ENCODE measurements at places on chromosomes 5 and 9.
A peak's percentile ranks its signal among the peaks of the same experiment; 100 is the strongest.

- no peak for DNase-seq
Measured at GRCh38 chr9:96667363-96667728, 12.2 kb upstream of the PRXL2C start.

DNA sequence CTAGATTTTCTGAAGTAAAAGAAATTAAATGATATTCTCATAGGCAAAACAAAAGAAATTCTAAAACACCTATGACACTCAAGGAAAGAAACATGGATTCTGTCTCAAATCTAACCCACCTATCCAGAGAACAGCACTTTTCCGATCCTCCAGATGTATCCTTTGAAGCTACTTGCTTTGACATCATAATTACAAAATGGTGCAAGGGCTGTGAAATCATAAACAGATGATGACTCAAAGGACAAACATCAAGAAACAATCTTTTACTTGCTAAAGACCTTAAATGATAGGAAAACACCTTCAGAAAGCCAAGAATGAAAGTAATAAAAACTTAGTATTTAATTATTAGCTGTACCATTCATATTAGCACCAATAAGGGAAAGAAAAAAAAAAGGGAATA, 202.6 kb downstream of the DENND1A start:
- DNase-seq = no peak

- no peak for DNase-seq
Measured at GRCh38 chr9:130327781-130328348, 62.3 kb downstream of the HMCN2 start.

GRCh38 chr9:136488247-136489214, 5.7 kb upstream of the SEC16A start:
- DNase-seq = peak; percentile 42

- no peak for DNase-seq
Measured at GRCh38 chr9:72983512-72984225, 30.8 kb upstream of the ALDH1A1 start.

- no peak for DNase-seq
Measured at GRCh38 chr9:129656795-129657390, 8.6 kb upstream of the PRRX2 start.

- no peak for DNase-seq
Measured at GRCh38 chr5:92674321-92674720, 906.7 kb downstream of the NR2F1-AS1 start.

- no peak for DNase-seq
Measured at GRCh38 chr5:95734187-95734586, 3.1 kb downstream of the RHOBTB3 start.

- no peak for DNase-seq
Measured at GRCh38 chr9:108270561-108270960, 585.2 kb downstream of the ACTL7B start.

GRCh38 chr5:67542479-67542878, 345.9 kb upstream of the CD180 start:
- no peak for DNase-seq

- no peak for DNase-seq
Measured at GRCh38 chr5:15719784-15720183, 219.8 kb downstream of the FBXL7 start.

DNA sequence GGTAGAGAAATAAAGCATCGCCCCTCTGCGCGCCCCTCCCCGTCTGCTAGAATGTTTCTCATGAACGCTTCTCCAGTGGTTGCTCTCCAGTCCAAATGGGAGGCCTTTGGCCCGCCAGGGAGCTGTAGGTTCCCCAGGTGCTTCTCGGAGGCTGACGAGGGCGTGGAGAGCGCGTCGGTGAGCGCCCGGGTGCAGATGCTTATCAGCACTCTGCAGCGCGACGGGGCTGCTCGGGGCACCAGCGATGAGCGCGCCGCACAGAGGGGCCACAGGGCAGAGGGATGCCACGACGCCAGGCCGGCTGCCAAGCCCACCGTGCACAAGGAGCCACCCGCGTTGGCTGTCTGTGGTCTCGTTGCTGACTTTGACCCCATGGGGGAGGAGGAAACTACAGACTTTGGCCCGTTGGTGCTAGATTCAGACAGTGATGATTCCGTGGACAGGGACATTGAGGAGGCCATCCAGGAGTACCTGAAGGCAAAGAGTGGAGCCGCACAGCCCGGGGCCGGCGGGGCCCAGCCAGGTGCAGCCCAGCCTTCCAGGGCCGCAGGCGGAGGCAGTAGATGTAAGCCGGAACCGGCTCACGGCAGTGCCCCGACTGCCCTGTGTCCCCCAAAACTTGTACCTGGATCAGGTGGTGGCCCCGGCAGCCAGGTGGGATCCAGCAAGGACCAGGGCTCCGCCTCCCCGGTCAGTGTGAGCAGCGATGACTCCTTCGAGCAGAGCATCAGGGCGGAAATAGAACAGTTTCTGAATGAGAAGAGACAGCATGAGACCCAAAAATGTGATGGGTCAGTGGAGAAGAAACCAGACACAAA, 5.1 kb downstream of the PPP1R26 start:
- no peak for DNase-seq

DNA sequence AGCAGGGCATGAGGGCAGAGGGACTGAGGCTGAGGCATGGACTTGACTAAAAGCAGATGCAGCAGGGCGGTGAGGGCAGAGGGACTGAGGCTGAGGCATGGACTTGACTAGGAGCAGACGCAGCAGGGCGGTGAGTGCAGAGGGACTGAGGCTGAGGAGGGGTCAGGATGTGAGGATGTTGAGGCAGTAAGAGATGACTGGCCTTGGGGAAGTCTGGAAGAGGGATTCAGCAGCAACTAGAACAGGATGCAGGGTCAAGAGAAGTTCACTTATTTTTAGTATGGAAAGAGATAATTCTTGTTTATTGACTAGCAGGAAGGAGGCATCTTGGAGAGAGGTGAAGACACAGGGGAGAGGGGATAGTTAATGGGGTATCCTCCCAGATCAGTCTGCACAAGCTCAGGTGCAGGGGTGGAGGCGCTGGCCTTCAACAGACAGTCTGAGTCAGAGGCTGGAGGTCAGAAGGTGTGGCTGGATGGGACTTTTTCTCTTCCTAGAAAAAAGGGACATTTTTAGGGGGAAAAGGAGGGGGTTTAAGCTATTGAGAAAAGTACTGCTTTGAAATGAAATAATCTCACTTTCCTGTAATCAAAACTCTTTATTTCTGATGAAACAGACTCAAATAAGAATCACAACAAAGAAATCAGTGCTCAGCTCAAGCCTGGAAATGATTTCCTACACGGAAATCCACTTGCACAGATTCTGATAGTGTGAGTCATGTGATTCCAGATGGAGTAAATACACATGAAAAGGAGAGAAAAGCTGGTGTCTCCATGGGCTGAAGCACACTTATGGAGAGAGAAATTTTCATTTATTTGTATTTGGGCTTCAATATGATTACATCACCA, 130.9 kb downstream of the PALM2AKAP2 start:
- no peak for DNase-seq

- no peak for DNase-seq
Measured at GRCh38 chr9:78549711-78550110, 252.8 kb downstream of the PSAT1 start.

GRCh38 chr5:21802869-21803490, 1050.2 kb downstream of the CDH12 start:
- DNase-seq = no peak

GRCh38 chr5:152264645-152265254, 140.3 kb downstream of the NMUR2 start:
- DNase-seq = no peak

- DNase-seq = no peak
Measured at GRCh38 chr5:45376417-45376816, 319.8 kb downstream of the HCN1 start.

GRCh38 chr9:110821064-110821463, 152.5 kb downstream of the MUSK start:
- DNase-seq = no peak

DNA sequence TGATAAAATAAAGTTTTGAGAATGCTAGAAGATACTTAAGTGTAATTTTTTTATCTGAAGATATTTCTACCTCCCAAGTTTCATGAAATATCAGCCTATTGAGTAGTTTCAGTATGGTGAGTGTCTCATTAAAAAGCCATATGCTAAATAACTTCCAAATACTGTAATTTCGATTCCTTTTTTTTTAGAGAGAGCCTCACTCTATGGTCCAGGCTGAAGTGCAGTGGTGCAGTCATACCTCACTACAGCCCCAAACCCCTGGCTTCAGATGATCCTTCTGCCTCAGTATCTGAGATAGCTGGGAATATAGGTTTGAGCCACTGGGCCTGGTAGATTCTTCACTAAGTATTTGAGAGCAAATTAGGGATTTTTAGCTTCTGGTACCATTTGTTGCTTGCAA, 24.5 kb downstream of the CDC42SE2 start:
- DNase-seq = no peak

DNA sequence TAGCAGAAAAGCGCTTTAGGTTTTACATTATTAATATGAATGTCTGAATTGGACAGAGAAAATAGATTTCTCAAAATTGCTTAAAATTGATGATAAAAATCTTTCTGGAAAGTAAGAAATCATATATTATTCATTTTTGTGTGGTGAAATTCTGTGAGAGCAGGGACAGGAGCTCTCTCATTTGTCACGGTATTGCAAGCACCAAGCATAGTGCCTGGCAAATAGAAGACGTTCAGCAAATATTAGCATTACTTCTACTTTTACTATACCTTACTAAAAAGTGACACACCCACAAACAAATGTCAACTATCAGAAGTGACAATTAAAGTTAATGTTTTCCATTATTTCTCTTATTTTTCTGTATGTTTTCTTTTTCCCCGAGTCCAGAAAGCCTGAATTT, 69.1 kb downstream of the XRCC4 start:
- DNase-seq = no peak

DNA sequence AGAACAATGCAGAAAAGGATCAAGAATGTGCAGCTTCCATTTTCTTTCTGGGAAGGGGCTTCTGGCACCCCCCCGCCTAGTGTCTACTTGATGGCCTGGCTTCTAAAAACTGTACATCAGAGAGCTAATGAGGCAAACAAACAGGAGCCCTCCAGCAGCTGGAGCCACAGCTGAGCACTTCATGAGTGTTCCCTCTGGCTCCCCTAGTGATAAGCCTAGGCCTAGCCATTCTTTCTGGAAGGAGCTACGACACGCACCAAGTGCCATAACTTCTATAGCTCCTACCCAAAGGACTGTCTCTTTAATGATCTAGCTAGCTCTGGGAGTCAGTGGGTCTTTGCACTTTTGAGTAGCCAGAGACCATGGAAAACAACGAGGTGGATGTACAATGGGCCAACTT, 66.1 kb downstream of the DNAH5 start:
- DNase-seq = no peak

DNA sequence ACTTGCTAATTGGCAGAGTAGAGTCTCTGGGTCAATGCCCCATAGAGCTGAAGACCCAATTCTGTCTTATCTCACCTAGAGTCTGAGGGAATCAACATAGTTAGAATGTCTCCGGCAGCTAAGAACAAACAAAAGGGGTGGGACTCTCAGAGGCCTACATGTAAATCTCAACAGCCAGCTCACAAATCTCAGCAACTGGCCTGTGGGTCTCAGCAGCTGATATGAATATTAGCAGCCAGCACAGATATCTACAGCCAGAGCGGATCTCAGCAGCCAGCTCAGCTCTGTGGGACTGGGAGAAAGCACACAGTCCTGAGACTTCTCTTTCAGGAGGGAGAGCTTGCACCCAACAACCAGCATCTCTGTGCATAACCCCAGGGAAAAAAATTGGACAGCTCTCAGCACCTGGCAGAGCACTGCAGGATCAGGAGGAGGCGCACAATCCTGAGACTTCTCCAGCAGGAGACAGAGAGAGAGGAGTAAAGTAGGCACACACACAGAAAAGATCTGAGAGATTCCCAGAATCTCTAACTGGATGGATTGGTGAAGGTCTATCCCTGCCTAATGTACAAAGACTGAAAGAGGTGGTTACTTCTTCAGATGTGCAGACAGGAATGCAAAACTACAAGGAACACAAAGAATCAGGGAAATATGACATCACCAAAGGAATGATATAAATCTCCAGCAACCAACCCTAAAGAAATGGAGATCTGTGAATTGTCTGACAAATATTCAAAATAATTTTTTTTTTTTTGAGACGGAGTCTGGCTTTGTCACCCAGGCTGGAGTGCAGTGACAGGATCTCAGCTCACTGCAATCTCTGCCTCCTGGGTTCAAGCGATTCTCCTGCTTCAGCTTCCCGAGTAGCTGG, 29.2 kb downstream of the KLF4 start:
- no peak for DNase-seq

GRCh38 chr9:81032030-81032572, 657.2 kb downstream of the TLE1 start:
- no peak for DNase-seq

All from activated naive CD4-positive, alpha-beta T cell (primary cell).